ENCODE measurements at places on chromosomes 1 and 21.

DNA sequence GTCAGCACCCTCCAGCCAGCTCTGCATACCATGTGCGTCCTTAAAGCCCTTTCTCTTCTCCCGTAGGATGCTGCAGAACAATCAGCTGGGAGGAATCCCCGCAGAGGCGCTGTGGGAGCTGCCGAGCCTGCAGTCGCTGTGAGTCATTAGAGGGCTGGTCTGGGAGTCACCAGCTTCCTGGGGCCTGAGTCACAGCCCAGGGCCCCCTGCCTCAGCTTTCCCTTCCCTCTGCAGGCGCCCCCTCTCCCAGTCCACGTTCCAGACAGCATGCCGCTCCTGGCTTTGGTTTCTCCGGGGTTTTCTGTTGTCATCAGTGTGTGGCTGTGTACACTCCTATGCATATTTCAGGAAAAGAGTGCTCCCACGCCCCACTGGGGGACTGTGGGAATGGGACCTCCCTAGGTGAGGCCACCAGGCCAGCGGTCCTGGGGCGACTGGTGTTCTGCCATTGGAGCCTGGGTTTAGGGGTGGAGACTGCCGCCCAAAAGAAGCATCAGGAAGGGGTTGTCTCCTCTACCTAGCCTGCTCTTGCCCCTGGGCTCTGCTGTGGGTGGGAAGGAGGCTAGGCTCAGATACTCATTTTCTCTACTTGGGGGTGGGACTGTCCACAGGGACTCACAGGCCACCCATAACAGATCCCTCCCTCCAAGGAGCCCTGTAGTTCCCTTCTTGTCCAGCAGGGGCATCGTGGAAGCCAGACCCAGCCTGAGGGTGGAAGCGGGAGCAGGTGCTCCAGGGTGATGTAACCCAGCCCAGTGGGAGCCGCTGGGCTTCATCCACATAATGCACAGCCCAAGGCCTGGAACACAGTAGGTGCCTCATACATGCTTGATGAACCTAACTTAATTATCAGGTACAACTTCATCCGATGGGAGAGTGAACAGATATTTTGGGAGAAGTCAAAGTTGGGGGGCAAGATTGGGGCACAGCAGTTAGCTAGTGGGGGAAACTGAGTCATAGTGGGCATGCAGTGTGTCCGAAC is 42.5 kb downstream of the LGR6 start:
- DNase-seq: peak; percentile 94

- no peak for DNase-seq
Observed at GRCh38 chr1:179003512-179004066, 22.1 kb upstream of the FAM20B start.

GRCh38 chr1:85707990-85708828 is at the start of gene ZNHIT6:
Gene ZNHIT6, minus strand, starts transcription at chr1:85708433. Its CDS starts 149 bp downstream, at chr1:85708284.
- peak; percentile 74 for DNase-seq

DNA sequence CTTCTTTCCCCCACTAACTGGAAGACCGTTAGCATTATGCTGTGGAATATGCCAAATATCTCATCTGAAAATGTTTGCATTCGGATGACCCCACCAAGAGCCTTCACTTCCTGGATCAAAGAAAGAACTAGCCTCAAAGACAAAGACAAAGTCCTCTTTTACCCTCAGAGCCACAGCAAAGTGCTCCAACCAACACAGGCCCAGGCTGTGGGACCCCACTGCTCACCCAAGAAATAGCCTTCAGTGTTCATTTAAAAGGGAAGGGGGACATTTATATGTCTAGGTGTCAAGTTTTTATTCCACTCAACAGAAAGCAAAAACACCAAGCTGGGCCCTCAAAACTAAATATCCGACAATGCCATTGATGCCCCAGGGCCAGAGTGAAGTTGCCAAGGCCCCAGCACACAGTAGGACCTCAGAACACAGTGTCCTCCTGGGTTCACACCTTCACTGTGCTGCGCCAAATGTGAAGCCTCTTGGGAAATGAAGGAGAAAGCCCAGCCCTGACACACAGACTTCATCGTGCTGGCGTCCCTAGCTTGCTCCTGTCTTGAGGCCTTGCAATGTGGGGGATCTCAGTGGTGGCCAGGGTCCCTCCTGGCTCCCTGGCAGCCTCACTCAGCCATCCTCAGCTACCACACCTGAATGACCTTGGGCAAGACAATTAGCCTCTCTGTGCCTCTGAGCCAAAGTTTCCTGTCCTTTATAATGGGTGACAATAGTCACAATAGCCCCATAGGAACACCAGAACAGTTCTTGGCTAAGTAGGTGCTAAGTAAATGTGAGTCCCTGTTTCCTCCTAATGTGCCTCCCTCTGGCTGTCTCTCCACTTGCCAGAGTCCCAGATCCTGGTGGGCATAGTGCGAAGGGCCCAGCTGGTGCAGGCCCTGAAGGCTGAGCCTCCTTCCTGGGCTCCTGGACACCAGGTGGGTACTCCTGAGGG is 11.3 kb downstream of the CLCNKB start:
- DNase-seq: no peak

All from H54 (cell line).